ENCODE measurements at places on chromosomes 12 and 14. TPM values are rescaled to one million over a fixed set of nuclear protein-coding genes. Genes with fewer than 3 reads are reported as not detected.

The NRXN3 gene
- 2.9 TPM for total RNA-seq

- DNase-seq, result no peak
Observed at GRCh38 chr12:115756271-115756670, 521.2 kb downstream of the MED13L start.

DNA sequence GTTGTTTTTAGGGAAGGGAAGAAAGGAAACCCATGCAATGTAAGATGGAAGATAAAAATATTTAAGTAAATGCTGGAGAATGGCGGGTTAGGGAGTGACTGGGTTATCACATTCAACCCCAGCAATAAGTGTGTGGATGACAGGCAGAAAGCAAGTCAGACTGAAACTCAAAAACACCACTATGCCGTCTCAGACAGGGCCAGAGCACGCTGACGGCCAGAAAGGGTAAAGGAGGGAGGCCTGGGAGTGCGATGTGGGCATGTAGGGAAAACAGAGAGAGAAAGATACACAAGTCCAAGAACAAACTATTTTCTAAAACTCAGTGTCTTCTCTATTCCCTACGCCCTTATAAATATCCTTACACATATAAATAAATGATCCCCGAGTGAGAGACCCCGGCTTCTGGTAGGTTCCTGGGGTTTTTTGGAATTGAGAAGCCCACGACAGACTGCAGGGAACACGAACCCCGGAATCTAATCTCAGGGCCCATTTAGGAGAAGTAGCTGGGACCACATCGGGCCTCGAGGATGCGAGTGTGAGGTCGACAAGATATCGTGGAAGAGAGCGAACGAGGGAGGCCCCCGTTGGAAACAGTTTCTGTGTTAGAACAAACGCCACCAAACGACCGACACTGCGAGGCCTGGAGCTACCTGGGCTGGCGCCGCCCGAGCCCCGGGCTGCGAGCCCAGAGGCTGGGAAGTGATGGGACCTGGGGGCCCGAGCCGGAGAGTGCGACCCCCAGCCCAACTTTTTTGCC is 735 bp upstream of the OTX2 start:
- DNase-seq, result peak; percentile 46

GRCh38 chr14:75126121-75126544 is 715 bp downstream of the NEK9 start:
- no peak for DNase-seq

GRCh38 chr14:20501346-20501745 is 4.0 kb upstream of the RNASE10 start:
- DNase-seq, result no peak

DNA sequence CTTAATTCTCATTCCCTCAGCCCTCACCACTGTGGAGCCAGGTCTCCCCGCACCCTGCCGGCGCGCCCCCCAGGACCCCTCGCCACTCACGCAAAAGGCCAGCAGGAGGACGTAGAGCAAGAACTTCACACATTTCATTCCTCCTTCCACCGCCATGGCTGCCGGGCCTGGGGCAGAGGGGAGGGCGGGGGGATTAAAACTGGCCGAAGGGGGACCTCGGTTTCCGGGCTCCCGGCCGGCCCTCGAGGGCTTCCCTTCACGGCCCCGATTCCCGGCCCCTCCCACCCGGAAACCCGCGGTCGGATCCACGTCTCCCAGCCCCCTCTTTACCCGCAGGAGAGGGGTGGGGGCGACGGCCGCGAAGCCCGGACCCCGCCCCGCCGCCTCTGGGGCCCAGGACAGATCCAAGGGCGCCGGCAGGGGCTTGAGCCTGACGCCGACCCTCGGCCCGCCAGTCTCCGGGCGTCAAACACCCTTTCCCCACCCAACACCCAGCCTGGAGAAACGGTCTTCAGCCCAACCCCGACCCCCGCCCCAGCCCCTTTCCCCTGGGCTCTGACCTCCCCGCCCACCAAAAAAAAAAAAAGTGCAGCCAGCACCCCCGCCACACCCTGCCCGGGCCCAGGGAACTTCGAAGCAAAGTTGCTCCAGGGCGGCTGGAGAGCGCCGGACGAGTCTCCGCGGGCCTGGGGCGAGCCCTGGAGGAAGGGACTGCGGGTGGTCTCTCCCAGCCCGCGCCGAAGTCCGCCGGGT is 447 bp downstream of the CD63 start:
- DNase-seq, result peak; percentile 34

Data from WTC11 (cell line).